ENCODE measurements at places on chromosomes 1 and 21. TPM values are rescaled to one million over a fixed set of nuclear protein-coding genes. Genes with fewer than 3 reads are reported as not detected.

Gene TACSTD2
- 399 TPM for total RNA-seq

Gene CR1
- total RNA-seq: 1.0 TPM

Gene PCSK9
- 1.5 TPM for total RNA-seq

DNA sequence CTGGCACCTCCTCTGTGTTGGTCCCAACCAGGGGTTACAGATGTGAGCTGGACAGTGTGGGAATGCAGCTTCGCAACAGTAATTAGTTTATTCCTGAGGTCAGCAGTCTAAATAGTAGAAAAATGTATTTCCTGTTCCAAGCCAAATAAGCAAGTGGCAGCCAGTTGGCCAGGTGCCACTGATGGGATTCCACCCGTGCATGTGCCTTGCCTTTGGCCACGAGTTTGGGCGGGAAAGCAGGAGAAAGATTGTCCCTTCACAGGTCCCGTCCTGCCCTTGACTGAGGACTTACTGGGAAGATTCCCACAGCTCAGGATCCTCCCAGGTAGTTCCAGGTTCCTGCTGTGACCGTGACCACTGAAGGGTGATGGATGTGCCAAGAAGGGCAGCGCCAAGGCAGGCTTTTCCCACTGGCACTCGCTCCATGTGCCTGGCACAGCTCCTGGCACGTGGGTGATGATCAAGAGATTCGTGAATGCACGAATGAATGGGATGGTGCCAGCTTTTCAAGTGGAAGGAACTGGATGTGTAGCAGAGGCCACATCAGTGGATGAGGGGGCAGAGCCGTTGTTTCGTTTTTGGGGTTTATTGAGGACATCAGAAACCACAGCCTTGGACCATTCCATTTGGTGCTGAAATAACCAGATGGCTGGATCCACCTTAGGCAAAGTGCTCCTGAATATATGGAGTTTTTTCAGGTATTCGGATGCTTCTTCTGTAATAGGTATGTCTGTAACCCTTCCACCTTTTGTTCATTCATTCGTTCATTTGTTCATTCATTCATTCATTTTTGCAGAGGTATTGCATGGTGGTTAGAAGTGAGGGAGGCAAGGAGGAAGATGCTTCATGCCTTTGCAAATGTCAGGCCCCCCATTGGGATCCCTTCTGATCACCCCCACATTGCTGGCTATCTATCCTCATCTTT is 62.4 kb upstream of the WNT4 start:
- peak; percentile 50 for DNase-seq

GRCh38 chr1:193070942-193071341 is 11.5 kb downstream of the RO60 start:
- DNase-seq: no peak

DNA sequence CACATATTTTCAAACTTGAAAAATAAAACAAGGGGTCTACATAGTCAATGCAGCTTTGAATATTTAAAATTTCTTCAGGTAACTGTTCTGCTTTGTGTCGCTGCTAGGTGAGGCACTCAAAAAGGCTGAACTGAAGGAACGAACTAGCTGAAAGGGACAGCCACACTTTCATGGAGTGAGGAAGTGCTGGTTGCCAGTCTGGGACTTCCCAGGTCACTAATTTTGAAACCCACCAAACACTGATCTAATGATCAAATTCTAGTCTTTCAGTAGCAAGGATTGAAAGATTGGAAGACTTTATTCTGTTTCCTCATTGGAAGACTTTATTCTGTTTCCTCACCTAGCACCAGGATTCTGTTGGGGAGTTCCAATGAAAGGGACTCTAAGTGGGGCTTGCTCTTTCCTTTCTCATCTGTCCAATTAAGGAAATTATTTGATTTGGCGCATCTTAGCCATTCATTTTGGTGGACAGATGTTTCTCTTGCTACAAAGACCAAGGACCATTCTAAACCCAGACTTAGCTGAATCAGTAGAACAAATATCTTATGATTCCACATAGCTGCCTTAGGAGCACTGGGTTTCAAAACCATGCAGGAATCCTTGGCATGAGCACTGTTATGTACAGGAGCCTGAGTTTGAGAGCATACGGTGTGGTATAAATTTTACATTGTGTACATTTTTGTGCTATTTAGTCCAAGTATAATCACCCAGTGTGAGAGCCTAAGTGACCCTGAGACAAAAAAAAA is 10.9 kb upstream of the ARID1A start:
- DNase-seq: no peak

All from suprapubic skin (tissue), 4 donors.